ENCODE measurements at places on chromosomes 2 and 18.

GRCh38 chr18:78908462-78909260 is 71.0 kb upstream of the SALL3 start:
- no peak for DNase-seq

DNA sequence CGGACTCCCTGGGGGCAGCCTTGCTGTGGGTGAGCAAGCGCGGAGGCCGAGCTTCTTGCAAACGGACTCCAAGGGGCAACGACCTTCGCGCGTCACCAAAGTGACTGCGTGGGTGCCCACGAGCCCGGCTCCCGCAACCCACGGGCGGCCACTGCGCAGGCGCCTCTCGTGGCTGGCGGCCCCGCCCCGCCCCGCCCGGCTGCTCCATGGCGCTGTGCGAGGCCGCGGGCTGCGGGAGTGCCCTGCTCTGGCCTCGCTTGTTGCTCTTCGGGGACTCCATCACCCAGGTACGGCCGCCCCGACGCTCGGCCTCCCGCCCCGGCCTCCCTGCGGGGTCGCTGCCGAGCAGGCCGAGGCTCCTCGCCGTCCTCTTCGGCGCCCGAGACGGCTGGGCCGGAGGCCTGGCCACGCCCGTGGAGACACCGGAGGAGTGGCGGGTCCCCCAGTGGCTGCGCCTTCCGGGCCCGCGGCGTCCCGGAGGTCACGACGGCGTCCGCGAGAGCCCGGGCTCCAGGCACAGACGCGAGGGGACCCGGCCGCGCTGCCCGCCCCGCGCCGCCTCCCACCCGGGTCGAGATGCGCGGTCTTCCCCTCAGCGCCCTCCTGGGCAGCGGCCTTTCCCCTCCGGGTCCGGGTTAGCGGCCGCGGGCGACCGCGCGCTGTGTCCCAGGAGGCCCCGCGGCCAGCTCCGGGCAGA is at the start of gene IAH1:
Gene IAH1 (plus strand): TSS at position 191 of the 697 bp plus-strand sequence. CDS start 16 bp downstream, at position 207.
- no peak for DNase-seq

DNA sequence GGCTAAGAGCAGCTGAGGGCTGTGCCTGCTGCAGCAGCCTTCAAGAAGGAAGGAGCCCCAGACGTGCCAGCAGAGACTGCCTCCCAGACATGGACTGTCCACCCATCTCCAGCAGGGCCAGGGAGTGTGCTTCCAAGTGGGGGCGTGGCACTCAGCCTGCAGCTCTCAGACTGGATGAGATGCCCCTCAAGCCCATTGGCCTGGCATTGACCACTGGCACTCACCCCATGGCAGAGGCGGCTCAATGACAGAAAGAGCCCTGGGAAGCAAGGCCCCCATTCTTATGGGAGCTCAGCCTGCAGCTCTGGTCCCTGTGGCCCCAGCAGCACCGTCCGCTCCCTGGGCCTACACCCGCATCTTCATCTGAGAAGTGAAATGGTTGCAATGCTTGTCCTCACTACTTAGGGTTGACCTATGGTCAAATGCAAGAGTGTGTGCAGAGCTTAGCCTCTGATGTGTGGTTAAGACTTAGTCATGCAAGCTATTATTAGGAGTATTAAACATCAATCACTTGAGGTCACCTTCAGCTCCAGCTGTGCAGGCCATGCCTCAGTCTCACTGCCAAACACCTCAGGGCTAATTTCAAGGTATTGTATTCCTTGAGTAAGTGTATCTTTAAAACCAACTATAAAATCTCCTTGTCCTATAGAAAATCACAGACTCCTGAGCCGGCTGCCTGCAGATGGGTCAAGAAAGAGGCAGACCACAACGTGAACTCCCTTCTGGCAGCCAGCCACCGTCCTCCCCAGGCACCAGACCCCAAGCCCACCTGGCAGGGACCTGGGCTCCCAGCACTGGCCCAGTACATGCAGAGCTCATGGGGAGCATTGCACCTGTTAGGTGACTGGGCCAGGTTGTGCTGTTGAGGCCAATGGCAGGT is 194.8 kb downstream of the NDUFA10 start:
- DNase-seq, result no peak

GRCh38 chr2:42025151-42025582 is 22.7 kb upstream of the PKDCC start:
- no peak for DNase-seq

- no peak for DNase-seq
Measured at GRCh38 chr2:197170208-197170607, 140.4 kb downstream of the ANKRD44 start.

GRCh38 chr2:26270373-26270772 is 25.6 kb downstream of the HADHB start:
- DNase-seq, result no peak

- peak; percentile 90 for DNase-seq
Measured at GRCh38 chr18:41134426-41134825, 820.6 kb upstream of the PIK3C3 start.

- DNase-seq, result no peak
Measured at GRCh38 chr18:38751898-38752297, 1186.3 kb upstream of the CELF4 start.

DNA sequence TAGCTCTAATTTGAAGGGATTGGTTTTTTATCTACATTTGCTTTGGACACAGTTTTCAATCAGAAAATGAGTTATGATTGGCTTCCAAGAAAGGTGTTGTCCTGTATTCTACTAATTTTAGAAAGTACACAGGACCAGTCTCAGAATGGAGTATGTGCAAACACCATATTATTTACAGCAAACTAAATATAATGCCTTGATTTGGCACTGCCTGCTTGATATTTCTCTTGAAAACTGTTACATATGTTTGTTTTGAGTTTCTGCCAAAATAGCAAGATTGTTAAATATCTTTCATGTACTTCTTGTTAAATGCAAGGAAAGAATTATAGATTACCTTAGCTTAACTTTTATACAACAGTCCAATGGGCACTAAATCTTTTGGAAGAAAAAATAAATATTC is 694.9 kb downstream of the KCNJ3 start:
- DNase-seq, result no peak

DNA sequence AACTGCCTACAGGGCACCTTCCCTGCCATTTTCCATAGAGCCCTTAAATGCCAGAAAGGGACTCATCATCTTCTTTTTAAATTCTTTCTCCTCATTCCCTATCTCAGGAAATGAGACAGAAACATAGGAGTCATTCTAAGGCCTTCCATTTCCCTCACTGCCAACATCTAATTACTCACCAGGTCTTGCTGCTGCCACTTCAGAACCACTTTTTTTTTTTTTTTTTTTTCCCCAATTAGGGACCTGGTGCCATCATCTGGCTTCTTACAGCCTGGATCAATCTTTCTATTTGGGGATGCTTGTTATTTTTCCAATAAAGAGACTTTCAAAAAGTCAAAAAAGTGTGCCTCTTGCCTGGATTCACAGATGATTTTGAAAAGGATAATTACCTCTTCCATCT is 373.4 kb downstream of the LPIN1 start:
- DNase-seq, result no peak

DNA sequence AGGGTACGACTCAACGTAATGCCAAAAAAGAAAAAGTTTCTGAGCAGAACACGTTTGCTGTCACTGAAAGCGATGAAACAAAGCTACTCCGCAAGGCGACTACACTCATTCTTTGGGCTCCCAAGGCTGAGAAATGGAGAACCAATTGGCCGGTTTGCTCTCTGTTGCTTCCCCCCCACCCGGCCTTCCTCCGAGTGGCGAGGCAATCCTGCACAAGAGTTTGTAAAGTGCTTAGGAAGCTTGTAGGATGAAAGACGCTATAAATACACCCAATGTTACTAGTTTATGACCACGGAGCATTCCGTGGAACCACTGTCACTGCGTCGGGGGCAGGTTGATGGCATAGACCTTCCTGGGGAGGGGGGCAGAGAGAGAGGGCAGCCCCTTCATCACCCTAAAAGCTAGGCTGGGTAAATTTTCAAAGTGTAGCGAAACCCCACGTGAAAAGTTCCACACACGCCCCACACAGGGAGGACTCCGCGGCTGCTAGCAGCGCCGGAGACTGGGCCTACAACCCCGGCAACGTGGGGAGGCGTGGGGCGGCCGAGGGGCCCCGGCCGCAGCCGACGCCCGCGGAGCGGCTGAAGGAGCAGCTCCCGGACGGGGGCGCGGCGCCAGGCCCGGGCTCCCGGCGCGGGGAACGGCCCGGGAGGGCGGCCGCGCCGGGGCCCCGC is 915 bp downstream of the CUL3 start:
- DNase-seq, result no peak

DNA sequence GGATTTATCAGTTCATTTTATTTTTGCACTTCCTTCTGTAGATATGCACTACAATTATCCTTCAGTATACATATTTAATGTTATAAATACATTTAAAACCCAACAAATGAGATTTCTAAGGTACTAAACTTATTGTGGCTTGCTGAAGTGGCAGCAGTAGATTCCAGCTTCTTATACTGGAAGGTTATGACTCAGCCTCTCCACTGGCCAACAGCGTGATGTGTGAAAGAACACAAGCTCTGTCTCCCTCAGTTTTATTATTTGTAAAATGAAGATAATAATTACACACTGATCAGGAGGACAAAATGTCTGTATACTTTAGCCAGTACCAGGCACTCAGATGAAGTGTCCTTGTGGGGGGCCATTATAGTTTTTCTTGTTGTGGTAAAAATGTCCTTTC is 1147.1 kb downstream of the CNTNAP5 start:
- no peak for DNase-seq

GRCh38 chr2:65999103-65999502 is 435.8 kb upstream of the MEIS1 start:
- no peak for DNase-seq

DNA sequence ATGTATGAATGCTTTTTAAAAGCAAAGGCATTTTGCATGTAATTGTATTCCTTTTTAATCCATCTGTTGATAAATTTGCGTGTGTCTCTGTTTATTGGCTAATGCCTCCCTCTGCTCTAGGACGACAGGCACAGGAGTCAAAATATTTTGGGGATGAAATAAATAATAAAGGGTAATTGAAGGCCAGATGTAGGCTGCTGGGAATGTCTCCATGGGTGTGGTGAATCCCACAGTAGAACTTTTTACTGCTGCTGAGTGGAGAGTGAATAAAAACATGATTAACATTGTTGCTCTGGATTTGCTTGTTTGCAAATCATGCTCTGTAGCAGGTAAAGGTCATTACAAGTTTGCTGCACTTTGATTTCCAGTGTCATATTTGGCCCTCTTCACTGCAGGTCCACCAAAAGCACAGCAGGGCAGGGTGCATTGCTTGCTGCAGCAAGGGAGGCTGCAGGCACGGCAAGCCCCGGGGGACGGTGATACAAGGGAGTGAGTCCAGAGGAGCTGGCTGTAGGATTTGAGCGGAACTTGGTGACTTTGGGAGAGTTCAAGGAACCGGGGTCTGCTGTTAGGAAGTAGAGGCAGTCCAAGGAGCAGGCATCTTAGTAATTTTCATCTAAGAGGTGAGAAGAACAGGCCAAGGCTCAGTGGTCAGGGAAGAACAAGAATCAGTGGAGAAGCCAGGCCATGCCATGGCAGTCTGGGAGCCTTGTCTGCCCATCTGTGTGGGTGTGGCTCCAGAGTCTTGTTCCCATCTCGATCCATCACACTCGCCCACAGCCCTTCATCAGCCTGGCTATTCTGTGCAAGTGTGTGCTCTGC is 201.5 kb upstream of the RAB6C start:
- no peak for DNase-seq

GRCh38 chr18:43671431-43671830 is 394.1 kb upstream of the SYT4 start:
- no peak for DNase-seq

GRCh38 chr2:226333388-226333787 is 466.2 kb downstream of the IRS1 start:
- DNase-seq, result no peak

DNA sequence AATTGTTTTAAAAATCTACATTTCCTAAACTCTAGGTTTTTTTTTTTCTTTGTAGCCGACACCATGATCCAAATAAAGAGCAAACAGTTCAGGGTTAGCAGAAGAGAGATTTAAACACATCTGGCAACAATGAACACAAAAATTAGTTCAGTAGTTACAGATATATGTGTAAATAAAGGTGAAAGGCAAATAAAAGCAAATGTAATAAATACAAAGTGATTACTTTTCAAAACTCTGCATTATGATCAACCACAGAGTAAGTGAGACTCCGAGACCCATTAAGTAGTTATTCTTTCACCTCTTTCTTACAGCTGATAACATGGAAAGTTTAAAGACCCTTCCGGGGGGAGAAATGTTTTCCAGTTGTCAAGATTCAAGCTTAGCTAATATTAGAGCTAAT is 716 bp downstream of the CALCRL start:
- DNase-seq, result no peak

Measured in NCI-H1436 treated with DMSO at 0.1 percent for 48 hours (cell line).